ENCODE measurements at places on chromosomes 16 and 17.

GRCh38 chr17:68255731-68256538 lies 8.1 kb downstream of the AMZ2 start:
- DNase-seq: no peak

- no peak for DNase-seq
These were observed 5.5 kb downstream of the FOXC2 start for GRCh38 chr16:86572041-86572521.

GRCh38 chr16:12191102-12191501 lies 214.6 kb downstream of the SNX29 start:
- DNase-seq: no peak

GRCh38 chr17:79355165-79355564 lies 255.7 kb downstream of the RBFOX3 start:
- no peak for DNase-seq

DNA sequence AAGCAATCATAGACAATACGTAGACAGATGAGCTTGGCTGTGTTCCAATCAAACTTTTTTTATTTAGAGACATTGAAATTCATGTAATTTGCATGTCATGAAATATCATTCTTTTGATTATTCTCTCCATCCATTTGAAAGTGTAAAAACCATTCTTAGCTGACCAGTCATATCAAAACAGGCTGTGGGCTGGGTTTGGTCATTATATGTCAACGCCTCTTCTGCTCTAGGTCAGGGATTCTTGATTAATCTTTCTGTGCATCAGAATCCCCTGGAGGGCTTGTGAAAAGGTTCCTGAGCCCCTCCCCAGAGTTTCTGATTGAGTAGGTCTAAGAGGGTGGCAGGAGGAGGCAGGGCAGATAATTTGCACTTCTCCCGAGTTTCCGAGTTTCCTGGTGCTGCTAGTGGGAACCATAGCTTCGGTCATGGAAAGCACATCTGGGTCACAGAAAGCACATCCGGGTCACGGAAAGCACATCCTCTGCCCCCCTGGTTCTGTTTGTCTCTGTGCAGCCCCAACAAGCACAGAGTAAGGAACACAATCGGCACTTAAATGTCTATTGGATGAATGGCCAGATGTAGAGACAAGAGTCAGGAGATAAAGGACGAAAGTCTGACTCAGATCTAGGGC lies 16.4 kb downstream of the PIMREG start:
- DNase-seq: no peak

DNA sequence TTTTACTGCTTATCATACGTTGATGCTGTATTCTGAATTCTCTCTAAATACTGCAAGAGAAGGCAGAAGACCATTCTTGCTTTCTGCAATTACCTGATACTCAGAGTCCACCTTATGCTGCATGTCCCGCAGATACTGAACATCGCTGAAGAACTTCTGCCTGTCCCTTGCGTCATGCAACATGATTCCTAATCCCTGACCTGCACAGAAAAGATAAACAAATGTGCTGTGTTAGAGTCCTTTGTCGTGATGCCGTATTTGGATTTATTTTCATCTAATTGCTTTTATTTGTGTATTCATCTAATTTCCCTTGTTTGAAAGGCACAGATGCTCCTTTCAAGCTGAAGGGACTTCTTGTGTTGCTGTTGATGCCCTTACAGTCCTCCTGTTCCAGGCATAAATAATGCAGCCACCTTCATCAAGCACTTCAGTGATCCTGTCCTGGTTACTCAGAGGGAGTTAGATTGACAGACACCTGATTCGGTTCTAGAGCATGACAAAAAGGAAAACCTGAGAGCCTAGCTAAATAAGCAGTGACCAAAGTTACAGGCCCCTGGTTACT lies 6.5 kb downstream of the MARCHF10 start:
- DNase-seq: no peak

- no peak for DNase-seq
These were observed 86.3 kb upstream of the RPL38 start for GRCh38 chr17:74117087-74117698.

DNA sequence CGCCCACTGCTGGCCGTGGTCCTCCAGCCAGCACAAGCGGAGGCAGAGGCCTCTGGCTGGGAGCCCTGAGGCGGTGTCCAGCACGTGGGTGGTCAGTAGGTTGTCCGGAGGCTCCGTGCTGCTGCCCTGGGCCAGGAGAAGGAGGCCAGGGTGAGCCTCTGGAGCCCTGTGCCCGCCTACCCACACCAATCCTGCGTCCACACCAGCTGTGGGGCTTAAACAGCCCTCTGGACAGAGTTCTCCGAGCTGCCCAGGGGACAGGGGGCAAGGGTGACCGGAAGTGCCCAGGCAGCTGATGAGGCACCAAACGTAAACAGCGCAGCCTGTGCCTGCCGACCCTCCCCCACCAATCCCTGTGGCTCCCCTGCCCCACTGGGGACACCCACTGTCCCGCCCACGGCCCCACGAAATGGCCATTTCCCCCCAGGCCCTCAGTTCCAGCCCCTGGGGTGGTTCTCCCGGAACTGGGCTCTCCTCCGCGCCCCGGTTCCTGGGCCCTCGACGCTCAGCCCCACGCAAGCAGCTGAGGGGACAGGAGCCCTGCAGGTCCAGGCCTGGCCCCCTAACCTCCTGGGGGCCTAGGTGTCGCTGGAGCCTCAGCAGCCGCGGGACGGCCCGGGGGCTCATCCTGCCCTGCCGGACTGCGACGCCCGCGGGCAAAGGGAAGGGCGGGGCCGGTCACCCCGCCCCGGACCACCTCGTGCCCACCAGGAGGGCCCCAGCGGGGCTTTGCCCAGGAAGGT lies 27.9 kb upstream of the DBNDD1 start:
- peak; percentile 87 for DNase-seq

- peak; percentile 81 for DNase-seq
These were observed 6.6 kb downstream of the CAPN15 start for GRCh38 chr16:534135-534534.

DNA sequence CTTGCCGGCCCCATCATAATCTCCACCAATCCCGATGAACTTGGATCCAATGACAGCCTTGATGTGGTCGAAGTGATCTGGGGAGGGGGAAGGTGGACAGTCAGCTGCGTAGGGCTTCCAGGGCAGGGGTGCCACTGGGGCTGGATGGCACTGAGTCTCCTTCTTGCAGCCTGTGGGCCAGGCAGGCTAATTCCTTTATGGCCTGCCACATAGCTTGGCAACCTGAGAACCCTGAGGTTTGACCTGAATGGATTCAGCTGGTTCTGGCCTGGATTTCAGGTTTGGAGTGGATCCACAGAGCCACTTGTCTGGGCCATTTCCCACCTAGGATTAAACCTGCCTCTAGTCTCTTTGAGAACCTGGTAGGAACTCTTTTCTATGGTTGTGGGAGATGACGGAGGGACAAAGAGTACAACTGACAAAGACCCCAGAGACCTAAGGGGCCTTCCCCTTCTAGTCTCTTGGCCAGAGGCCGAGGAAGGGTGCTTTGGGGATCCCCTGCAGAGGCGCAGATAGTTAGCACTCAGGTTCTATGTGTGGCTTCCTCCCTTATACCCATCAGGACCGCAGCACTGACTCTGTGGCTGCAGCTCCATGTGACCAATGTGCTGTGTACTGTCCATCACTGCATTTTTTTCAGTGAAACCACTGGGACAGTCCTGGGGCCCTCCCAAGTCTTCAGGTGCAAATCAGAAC lies 9.2 kb upstream of the DPEP3 start:
- no peak for DNase-seq

DNA sequence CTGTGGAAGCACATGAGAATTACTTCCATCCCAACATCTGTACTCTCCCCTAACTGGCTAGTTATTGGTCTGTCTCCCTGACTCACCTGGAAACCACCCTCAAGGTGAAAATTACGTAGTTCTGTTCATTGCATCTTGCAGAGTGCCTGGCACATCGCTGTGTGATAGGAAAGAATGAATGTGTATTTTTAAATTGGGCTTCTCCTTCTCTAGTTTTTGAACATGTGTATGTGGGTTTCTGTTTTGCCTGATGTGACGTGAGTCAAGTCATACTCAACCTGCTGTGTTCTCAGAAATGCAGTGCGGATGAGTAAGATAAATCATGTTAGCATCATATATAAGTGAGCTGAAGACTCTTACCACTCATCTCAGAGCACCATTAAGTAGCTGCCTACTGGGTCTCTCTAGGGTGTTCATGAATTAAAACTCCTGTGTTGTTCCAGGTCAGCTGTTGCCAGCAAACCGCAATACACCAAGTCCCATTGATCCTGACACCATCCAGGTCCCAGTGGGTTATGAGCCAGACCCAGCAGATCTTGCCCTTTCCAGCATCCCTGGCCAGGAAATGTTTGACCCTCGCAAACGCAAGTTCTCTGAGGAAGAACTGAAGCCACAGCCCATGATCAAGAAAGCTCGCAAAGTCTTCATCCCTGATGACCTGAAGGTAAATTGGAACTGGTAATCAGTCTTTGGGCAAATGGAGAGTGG lies 50.2 kb downstream of the HLF start:
- DNase-seq: no peak

- peak; percentile 78 for DNase-seq
These were observed 121.6 kb downstream of the ZNF423 start for GRCh38 chr16:49734331-49734730.

DNA sequence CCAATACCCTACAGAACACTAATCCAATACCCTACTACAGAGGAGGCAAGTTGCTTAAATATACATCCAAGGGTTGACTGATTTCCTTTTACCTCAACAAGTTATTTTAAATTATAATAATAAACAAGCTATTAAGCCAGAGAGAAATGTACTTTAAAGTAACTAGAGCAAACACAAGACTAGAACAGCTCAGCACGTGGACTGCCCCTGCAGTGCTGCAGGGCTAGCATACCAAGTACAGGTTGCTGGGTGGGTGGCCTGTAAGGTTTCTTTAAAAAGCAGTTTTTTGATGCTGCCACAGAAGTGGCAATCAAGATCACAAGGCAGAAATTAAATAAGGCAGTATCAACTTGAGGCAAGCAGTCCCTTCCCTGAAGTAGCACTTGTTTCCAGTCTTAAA lies 63.5 kb downstream of the PARN start:
- peak; percentile 47 for DNase-seq

DNA sequence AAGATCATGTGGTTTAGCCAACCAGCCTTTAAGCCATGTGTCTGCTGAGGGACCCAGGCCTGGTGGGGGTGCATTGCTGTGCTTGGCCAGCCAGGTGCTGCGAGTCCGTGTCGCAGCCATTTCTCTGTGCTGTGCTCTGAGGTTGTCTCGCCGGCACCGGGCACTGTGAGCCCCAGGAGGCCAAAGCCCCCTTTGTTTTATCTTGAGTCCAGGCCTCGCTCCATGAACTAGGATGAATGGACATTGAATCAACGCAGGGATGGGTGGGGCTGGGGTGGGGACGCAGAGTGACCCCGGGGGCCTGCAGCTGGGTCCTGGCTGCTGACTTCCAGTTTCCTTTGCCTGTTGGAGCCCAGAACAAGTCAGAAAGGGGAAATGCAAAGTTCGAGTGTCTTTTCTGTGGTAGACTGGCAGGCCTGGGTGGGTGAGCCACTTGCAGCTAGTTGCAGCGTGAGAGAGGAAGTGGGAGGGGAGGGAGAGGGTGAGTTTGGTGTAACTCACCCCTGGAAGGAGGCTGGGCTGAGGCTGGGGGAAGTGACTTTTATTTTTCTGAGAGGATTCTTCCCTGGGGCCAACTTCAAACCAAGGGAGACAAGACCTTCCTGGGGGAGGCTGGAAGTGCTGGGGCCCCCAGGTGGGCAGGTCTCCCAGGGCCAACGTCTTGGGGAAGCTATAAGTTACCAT lies 324.7 kb downstream of the SEC14L1 start:
- DNase-seq: no peak

DNA sequence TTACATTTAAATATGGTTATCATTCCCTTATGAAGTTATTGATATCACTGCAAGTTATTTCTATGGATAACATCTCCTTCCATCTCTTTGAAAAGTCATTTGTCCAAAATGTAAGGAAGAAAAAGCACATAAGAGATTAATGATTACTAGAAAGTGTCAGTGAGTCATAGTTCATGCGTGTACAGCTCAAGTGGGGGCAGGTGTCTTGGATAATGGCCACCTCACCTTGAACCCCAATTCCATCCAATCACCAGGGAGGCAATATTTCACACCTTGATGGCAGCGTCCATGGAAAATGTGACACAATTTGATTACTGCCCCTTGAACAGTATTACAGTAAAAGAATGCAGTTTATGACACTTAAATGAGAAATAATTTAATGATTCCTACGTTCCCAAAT lies 358.3 kb upstream of the SOX9 start:
- DNase-seq: no peak

- no peak for DNase-seq
These were observed 3.3 kb downstream of the ZNF598 start for GRCh38 chr16:2006317-2006716.

- DNase-seq: no peak
These were observed 2.2 kb upstream of the LIMD2 start for GRCh38 chr17:63701868-63702720.

DNA sequence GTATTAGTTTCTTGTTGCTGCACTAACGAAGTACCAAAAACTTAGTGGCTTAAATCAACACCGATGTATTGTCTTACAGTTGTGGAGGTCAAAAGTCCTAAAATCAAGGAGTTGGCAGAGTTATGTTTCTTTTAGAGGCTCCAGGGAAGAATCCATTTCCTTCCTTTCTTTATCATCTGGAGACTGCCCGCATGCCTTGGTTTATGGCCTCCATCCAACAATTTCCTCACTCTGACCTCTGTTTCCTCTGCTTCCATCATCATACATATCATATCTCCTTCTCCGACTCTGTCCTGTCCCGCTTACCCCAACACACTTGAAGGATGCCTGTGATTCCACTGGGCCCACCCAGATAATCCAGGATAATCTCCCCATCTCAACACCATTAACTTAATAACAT lies 627.8 kb downstream of the KCNJ2 start:
- DNase-seq: no peak

- DNase-seq: no peak
These were observed 36.5 kb upstream of the TOB1 start for GRCh38 chr17:50902372-50903353.

DNA sequence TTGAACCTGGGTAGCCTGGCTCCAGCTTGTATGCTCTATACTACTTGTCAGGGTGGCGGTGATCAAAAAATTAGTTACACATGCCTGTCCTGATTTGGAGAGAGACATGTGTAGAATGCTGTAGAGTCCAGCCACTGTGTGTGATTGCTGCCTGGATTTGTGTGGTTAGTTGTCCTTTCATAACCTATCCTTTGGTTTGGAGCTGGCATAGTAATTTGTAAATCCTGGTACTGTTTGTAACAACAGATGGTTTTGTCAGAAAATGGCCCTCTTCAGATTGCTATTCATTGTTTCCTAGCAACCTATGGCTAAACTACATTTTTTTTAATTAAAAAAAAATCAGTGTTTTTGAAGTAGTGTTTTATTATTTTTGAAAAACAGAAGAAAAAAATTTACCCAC lies 30.5 kb downstream of the ETV4 start:
- peak; percentile 8 for DNase-seq

DNA sequence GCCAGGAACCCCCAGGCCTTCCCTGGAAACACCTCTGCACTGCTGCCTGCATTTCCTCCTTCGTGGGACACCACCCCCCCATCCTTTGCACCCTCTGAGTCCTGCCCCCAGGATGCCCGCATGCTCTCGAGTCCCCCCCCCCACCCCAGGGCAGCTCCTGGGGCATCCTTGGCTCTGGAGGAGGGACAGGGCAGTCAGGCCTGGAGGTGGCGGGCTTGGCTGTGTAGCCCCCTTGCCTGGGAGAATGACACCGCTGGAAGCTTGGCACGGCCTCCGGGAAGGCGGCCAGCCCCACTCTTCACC lies 98.9 kb upstream of the GSE1 start:
- peak; percentile 88 for DNase-seq
